ENCODE measurements at places on chromosomes 5 and 9.
A peak's percentile ranks its signal among the peaks of the same experiment; 100 is the strongest.

DNA sequence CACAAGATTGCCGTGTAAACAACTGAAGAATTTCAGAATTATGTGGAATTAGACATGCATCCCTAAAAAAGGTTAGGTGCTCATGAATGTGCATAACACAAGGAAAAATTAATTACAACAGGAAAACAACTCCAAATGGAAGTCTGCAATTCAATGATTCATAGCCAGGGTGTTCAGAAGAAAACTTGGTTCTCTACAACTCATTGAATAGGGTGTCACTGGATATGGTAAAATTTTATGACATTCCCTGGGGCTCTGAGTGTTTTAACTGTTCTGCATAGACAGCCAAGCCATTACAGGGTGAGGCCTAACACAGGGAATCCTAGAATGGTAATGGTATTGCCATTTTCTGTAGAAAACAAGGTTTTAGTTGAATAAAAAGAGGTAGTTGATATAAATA, 24.4 kb upstream of the ZSWIM6 start:
- no peak for ATAC-seq

- ATAC-seq: no peak
These were observed 371.4 kb downstream of the TLE1 start for GRCh38 chr9:81317939-81318338.

- peak; percentile 71 for ATAC-seq
These were observed 81.3 kb downstream of the RAPGEF1 start for GRCh38 chr9:131658377-131659129.

DNA sequence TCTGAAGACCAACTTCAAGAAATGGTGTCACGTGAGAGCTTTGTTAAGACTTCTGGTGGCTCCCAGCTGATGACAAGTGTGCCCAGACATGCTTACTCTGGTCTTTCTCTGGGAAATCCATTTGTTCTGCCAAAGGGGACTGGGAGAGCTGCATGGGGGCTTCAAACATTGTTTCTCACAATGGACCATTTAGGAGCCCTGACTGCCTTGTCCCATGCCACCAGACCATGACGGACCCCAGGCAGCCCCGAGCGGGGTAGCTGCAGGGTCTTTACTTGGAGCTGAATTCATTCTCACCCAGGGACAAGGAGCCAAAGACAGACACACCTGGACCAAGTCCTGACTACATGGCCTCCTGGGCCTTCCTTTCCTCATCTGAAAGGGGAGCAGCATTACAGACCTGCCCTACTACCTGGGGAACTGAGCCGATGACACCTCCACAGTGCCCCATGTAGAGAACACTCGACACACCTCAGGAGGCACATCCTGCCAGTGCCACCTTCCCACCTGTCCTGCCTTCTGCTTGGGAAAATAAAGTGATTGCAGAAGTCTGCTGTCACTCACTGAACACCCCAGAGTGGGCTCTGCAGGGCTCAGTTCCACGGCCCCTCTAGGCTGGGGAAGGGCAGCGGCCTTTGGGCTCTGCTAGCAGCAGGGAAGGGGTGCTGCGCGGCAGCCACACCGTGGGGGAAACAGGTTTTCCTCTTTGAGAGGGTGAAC, 169.0 kb downstream of the DAB2IP start:
- ATAC-seq: no peak

DNA sequence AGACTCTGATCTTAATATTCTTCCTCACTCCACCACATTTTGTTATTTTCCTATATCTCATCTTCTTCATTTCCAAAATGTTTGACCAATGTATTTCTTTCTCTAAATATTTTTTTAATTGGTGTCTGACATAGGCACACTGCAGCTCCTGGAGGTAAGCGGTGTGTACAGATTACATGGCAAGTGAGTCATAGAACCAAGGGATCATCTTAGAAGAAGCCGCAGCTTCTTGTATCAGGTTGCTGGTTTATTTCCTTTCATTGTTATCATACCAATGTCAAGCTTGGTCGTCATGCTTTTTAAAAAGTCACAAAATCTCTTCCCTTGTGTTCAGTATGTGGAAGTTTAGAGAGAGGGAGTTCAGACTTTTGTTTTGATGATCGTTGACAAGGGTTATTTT, 526.1 kb upstream of the CDH18 start:
- no peak for ATAC-seq

GRCh38 chr9:77616191-77616590, 31.9 kb downstream of the GNA14 start:
- ATAC-seq: no peak

GRCh38 chr5:36252722-36253365, 11.1 kb upstream of the NADK2 start:
- ATAC-seq: no peak

DNA sequence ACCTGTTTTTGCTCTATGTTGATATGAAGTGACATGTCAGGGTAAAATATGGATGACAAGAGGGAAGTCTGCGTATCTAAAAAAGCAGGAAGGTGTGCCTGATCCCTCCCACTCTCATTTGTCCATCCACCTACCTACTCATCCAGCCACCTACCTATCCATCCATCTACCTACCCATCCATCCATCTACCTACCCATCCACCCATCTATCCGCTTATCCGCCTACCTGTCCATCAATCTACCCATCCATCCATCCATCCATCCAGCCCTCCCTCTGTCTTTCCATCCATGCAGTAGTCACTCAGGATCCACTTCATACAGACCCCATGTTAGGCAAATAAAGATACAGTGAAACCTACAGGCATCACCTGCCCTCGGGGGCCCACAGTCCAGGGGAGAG, 32.4 kb downstream of the LMX1B start:
- ATAC-seq: no peak

DNA sequence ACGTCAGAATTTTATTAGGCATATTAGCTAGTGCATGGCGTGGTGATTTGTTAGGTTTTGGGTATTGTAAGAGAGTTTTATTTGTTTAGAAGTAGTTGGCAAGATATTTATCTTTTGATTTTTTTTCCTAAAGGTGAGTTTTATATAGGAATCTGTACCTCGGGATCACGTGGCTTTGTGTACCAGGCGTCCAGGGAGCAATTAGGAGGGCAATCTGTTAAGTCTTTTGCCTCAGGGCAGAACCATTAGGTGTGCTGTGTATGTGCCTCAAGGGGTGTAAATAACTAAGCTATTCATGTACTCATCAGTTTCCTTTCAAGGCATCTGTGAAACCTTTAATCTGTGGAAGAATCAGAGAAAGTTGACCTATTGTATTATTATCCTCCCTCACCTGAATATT, 39.4 kb downstream of the ZSWIM6 start:
- no peak for ATAC-seq

- ATAC-seq: no peak
These were observed 64.6 kb downstream of the TSPAN17 start for GRCh38 chr5:176711883-176712282.

GRCh38 chr9:89872426-89872912, 267.7 kb downstream of the GADD45G start:
- ATAC-seq: no peak

DNA sequence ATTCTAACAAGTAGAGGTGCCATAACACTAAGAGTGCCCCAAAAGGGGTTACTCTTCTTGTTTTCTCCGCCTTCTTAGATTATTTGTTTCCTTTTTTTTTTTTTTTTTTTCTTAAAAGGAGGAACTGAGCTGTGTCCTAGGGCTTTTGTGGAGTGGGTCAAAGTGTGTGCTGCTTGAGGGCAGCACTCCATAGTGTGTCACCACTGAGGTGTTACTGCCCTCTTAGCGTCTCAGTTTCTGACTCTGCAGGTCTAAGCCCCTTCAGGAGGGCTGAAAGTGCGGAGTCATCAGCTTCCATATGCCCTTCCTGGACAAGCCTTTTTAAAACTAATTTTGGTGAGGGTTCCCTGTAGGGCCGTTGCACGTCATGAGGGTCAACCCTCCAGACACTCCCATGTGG, 12.6 kb upstream of the NANS start:
- no peak for ATAC-seq

DNA sequence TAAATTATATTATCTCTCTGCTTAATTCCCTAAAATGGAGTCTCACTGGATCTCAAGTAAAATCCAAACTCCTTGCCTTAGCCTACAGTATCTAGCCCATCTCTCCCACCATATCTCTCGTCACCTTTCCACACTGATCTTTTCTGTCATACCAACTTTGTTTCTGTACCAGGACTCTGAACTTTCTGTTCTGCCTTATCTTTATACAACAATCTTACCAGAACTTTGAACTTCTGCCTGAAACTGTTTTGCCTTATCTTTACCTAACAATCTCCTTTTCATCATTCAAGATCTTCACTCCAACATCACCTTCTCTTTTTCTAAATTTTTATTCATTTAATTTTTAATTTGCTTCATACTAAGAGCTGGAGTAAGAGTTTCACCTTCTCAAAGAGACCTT, 139.0 kb downstream of the CPLANE1 start:
- no peak for ATAC-seq

DNA sequence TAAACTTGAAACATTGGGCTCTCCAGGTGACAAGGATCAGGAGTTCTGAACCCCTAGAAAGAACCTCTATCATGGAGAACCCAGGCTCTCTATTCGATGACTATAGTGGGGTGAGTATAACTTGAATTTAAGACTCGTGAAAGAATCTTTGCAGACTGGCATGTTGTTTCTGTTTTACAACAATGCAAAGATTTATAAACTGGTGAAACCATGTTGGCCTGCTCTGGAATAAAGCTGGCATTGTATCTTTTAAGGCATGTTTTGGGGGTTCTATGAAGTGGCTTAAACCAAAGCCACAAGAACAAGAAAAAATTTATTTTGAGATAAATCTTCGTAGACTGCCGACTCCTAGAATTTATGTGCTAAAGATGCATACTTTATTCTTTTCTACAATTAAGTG, 9.8 kb upstream of the GDNF start:
- no peak for ATAC-seq

DNA sequence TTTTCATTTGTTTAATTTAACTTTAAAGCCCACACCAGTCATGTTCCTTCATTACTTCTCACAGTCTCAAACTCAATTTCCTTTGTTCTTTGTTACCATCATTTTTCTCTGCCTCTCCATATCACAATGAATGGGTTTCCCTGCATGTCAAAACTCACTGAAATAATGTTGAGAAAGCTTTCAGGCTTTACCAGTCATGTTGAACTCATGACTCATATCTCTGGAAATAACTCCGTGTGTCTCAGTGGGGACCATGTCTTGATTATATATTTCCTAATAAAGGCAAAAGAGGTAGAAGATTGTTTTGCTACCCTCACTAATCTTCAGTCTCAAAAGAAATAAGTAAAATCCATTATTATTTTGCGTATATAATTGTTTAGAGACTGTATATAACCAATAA, 231.2 kb downstream of the CHSY3 start:
- no peak for ATAC-seq

DNA sequence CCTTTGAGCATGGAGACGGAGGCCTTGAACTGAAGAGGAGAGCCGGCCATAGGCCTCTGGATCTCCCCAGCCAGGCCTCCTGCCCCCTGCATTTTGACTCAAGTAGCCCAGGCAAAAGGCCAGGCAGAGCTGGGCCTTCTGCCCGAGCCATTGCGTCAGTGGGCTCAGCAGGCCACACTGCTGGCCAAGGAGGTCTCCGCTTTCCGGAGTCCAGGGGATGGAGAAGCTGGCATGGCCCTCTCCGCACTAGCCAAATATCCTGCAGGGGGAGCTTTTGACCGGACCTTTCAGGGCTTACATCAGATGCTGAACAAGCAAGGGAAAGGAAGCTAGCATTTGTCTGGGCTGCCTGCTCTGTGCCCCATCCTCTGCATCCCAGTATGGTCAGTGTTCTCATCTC, 386.8 kb downstream of the TRIM36 start:
- ATAC-seq: no peak

GRCh38 chr9:100355561-100355960, 2.8 kb upstream of the TEX10 start:
- no peak for ATAC-seq

- no peak for ATAC-seq
These were observed 33.7 kb downstream of the DNAH5 start for GRCh38 chr5:13910637-13911288.

DNA sequence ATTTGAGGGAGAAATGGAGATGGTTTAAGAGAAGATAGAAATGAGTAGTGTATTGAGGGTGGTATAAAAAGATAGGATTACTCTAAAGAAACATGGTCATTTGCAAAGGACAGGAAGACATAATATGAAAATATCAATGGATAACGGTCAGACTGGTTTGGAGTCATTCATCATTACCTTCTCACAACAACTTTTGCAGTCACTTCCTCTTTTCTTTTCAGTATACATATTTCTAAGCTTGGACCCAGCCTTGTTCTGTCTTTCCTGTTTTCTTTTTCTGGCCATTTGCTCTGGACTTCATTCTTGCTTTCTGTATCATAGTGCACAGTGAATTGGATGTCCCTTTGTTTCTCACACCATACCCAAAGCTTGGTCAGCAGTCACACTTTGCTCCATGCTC, 966.5 kb upstream of the TYRP1 start:
- ATAC-seq: no peak

DNA sequence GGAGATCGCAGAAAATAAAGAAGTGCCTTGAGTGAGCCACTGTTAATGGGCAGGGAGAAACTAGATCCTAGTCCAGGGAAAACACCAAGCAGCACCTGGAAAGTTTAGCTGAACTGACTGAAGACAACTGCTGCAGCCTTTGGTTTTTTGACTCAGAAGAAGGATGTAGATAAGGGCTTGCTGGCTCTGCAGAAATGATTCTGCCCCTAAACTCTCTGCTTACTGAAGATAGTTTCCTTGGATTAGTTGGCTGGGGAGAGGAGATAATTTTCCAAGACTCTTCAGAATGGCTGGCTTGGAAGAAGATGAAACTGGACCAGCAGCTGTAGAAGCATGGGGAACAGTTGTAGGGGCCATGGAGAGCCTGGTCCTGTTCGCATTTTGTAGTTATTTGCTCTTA, 471.8 kb downstream of the KDM4C start:
- no peak for ATAC-seq

DNA sequence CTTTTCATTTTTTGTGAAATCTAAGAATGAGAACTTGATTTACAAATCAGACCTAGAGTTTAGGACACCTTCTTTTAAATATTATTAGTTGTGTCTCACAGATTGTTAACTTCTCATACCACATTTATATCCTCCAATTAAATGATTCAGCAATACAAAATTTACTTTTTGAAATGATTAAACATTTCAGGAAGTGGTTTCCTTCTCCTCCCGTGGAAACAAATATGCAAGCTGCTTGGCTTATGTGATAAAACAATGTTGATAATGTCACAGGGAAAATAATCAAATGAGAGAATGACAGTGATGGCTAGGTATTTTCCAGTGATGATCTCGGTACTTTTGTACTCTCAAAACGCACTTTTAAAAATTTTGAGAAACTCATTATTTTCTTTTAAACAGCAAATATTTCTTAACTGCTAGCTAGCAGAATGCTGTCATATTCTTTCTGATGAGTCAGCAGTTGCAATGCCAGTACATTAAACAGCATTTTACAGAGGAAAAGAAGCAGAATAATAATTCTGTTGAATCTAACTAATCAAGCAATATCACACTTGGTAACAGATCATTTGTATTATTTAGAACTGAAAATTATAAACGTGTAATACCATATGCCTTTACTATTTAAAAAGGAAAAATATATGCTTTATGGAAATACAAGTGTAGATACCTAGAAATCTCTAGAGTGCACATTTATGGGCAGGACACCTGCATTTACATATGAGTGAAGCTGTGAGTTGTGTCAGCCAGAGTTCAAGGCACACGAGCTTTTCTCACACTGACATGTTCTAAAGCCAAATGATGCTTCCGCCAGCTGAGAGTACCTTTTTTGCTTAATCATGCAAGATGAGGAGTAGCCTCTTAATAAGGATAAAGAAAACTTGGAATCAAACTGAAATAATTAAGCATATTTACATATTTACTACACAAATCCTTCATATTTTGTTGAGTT, 53.6 kb upstream of the CDH18 start:
- no peak for ATAC-seq
